ENCODE measurements at places on chromosomes 2 and 18.

DNA sequence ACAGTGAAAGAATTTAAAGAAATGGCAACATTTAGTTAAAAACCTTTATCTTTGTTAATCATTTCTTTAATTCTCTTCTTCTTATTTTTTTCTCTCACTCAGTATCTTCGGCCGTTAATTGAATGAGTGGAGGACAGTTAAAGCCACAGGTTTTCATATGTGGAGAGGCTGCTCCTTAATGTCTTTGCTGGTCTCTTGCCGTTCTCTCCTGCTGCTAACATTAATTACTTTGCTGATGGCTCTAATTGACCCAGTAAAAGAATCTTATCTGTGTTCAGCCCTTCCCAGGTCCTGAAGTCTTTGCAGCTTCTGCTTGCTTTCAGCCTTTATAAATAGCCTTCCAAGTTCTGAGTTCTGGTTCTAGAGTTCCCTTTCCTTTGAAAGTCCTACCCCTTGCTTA is 77.1 kb downstream of the ADAM23 start:
- DNase-seq = no peak

DNA sequence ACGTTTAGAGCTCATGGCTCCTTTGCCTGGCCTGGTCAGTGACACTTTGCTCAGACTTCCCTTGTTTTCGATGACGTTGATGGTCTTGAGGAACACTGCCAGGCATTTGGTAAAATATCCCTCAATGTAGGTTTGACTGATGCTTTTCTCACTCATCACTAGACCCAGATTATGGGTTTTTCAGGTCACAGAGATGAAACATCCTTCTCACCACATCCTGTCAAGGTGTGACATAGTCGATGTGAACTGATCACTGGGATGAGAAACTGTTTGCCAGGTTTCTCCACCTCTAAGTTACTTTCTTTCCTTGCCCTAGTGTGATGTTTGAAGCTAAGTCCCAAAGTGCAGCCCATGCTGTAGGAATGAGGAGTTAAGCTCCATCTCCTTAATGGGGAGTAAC is 81.5 kb downstream of the AFF3 start:
- no peak for DNase-seq

DNA sequence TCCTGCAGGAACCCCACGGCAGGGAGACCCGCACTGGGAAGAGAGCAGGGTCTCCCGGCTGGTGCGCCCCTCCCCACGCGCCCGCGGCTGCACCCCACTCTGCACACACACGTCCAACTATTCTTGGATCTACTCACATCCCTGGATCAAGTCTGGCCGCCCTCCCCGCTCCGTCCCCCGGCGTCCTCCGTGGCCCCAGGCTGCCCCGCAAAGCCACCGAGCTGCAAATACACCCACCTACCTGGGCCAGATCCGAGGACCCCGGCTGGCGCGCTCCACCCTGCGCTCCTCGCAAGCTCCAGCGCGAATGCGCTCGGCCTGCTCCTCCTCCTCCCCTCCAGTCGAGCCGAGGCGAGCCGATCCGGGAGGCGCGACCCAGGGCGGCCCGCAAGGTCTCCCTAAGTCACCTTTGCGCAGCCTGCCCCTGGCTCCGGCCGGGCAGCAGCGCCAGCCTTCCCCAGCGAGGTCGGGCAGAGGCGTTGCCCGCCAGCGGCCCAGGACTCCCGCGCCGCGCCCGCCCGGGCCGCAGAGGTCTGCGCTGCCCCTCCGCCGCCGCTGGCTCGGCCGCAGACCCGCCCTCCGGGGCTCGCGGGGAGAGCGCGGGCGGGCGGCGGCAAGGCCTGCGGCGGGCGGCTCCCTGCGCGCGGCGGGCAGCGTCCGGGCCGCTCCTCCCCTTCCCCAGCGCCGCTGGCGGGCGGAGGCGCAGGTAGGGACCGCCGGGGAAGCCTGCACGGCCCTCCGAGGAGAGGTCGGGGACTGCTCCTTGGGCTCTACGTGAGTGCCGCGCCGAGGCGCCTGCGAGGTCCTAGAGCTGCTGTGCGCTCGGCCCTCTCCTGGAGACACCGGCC is 126.0 kb downstream of the OSBPL1A start:
- DNase-seq = peak; percentile 8

- DNase-seq = no peak
Measured at GRCh38 chr2:121650315-121650930, 1.2 kb upstream of the CLASP1 start.

GRCh38 chr2:201643216-201643890 is at the start of gene TMEM237:
TMEM237 (minus strand) TSS chr2:201643503; CDS start chr2:201643400, 103 bp downstream.
- peak; percentile 20 for DNase-seq

DNA sequence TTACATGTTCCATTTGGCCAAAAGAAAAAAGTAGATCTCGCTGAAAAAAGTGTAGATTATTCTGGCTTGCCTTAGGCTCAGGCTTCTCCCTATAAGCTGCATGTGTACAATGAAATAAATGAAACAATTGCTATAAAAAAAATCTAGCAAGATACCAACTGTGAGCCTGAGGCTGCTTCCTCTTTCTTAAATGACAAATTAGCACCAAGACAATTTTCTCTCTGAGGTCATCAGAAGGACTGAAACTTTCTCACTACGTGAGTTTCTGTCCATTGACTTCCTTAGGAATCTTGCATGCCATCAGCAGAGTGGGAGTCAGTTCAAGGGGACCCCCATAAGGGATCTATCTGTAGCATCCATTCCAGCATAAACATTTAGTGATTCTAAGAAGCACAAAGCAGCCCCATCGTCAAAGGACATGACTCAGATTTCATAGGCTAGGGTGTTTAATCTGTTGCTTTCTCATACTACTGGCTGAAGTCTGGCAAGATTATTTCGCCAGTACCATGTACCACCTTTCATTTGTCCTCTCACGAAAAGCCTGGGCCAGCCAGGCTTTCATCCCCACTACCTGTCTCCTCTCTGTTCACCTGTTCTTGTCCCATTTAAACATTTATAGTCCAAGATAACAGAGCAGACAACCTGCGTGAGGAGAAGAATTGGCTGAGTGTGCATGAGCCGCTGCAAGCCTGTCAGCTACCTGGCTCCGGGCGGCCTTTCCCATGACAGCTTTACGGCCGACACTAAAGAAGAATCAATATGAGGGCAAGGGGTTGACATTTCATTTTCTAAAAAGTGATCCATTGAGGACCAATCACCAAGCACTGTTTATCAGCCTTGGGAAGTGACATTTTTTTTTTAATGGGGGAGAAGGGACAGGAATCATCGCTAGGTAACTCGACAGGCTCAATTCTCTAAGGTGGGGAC is 120.0 kb downstream of the EPHA4 start:
- no peak for DNase-seq

DNA sequence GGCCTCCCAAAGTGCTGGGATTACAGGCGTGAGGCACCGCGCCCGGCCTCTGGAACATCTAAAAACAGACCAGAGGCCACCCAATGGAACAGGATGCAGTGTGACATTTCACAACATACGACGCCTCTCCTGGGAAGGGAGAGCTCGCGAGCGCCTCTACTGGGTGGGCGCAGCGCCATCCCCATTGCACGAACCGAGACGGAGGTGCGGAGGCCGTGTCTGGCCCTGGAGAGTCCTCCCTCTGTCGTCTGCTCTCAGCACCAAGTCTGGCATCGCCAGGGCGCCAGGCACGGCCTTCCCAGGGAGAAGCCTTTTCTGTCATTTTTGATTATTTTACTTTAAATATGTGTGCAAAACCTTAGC is 9.4 kb upstream of the GBX2 start:
- DNase-seq = no peak

DNA sequence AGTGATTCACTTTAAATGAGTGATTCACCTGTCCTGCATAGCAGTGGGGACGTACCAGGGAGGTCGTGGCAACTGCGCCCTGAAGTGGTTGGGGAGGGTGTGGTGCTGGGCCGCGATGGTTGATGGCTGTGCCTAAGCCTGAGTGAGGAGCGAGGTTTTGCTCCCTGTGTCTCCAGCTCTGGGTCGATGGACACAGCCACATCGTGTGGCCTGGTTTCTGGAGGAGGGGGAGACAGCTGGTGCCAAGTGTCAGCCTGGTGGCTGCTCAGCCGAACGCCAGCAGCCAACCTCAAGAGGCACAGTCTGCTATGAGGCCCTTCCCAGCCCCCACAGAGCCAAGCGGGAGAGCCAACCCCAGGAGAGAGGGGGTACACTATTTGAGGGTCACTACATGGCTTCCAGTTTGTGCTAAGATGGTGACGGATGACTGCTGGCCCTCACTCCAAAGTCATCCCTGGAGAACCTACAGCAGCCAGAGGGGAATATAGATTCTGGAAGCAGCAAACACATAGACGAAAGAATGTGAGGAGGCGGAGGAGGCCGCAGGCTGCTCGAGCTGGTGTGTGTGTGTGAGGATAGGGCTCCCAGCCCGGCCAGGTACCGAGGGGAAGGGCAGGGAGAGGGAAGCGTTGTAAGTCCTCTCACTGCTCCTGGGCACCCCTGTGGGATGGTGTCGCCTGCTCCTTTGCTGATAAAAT is 58.6 kb upstream of the OTOF start:
- no peak for DNase-seq

GRCh38 chr2:163553601-163554000 is 182.2 kb downstream of the FIGN start:
- no peak for DNase-seq

- DNase-seq = no peak
Measured at GRCh38 chr2:77190721-77191346, 331.3 kb downstream of the LRRTM4 start.

DNA sequence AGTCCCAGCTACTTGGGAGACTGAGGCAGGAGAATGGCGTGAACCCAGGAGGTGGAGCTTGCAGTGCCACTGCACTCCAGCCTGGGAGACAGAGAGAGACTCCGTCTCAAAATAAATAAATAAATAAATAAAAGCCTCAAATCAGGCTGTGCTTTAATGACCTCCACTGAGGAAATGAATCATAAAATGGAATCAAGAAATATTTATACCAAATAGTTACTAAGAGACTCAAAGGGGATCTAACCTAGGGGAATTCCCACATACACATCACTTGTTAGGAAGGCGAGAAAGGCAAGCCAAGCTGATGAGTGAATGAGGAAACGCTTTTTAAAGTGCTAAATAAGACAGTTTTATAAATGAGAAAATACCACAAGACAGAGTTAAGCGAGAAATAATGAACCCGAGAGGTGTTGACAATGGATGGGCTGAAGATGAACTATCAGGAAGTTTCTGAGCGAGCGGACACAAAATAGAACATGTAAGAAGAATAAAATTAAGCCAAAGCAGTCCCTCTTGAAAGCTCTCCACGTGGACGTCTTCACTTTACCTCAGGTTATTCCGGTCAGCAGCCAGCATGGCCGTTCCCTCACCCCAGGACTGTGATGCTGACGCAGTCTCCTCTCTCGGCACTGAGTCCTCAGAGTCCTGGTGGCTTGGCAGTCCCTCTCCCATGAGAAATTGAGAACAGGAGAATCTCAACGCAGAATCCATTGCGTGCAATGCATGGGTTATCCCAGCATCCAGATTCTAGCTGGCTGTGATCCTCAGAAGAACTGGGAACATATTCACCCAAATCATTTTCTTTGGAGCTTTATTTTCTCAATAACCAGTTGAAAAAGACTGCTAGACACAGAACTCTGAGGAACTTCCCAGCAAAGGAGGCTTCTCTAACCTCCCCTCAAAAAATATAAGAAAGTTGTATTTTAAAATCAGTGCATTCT is 22.3 kb downstream of the PXDN start:
- no peak for DNase-seq

DNA sequence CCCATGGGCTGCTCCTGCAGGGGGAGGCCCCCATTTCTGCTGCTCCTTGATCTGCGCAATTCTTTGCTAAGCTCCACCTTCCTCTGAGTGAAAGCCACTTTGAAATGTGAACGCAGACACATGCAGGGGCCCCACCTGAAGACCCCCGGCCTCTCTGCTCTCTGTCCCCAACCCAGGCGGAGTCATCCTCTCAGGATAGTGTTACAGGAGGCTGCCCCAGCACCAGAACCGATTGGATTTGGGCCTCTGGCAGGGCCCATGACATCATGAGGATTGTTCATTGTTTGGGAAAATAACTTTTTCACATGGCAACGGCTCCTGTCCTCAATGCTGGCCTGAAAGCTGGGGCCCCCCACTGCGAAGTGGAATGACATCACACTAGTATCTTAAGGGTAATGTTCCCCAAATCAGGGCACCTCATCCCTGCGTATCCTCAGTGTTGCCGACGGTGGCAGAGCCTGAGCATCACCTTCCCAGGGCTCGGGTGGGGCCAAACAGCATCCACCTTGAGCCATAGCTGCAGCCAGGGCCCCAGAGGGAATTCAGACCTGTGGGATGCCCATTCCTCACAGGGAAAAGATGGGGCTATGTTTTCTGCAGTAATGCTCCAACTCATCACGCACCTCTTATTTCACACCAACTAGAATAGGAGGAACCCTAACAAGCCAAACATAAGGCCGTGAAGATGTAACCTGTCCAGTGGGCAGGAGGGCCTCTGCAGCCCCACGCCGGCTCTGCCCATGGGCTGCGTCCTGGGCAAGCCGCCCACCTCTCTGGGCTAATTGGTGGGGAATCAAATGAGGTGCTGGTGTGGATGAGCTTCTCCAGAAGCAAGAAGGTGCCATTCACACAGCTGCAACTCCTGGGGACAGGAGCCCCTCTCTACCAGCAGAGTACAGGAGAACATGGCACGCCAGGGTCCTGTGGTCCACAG is 2.7 kb upstream of the ERFE start:
- no peak for DNase-seq

DNA sequence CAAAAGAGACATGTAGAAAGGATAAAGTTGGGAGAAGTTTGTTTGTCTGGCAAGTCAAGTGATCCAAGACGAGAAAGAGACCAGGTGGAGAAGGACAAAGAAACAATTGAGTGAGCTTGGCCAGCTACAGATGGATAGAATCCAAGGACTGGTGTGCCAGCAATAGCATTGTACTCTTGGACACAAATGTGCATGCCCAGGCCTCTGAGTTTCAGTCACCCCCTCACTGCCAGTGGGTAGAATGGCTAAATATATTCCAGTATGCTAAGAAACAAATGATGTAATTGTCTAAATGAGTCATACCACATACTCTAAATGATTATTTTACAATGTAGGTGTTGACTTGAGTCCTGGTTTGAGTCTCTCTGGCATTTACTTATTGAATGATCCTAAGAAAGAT is 881.3 kb downstream of the LRRTM4 start:
- no peak for DNase-seq

DNA sequence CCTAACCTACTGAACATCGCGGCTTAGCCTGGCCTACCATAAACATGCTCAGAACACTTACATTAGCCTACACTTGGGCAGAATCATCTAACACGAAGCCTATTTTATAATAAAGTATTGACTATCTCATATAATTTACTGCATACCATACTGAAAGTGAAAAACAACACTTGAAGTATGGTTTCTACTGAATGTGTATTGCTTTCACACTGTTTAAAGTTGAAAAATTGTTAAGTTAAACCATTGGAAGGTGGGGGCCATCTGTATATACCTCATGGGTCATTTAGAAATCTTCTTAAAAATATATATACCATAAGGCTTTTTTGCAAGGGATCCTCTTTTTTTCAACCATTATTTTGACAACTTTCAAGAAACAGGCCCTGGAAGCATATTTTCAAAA is 16.5 kb downstream of the RNF149 start:
- DNase-seq = no peak
